Activated CD8-positive, alpha-beta T cell treated with anti-CD3 and anti-CD28 coated beads, Interleukin-2, amount 10 ng/mL, durations not matched to agents 7 days and 5 days (primary cell): ENCODE measurements at places on chromosomes 16 and 17. TPM values are rescaled to one million over a fixed set of nuclear protein-coding genes. Genes with fewer than 3 reads are reported as not detected.

DNA sequence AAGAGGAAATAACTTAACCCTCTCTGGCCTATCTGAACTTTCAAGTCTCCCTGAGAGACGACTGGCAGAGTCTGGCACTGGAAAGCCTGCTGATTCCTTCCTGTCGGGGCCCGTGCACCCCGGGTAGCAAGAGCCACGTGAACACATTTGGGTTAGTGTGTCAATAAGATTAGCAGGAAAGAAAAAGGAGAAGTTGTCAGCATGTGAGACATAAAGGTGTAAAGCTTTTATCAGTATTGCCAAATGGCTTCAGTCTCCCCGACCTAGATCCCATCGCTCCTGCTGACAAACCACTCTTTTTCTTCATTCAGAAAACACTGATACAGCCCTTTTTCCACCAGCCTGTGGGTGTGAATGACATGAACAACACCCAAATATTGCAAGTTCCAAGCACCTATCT is 74.4 kb downstream of the CCT6B start:
- H3K27me3 ChIP-seq: peaks cover 31% of the 10 kb centered on the region
- H3K27ac ChIP-seq: no peak overlapping the region
- DNase-seq: no peak
- no peaks in the 10 kb centered on the region for H3K4me1 ChIP-seq
- H3K4me3 ChIP-seq: no peak overlapping the region

The GALNS gene
- 33.3 TPM for total RNA-seq

- H3K4me1 ChIP-seq: no peaks in the 10 kb centered on the region
- peaks cover 4% of the 10 kb centered on the region for H3K27me3 ChIP-seq
- H3K4me3 ChIP-seq: no peak overlapping the region
- no peaks in the 10 kb centered on the region for H3K36me3 ChIP-seq
Measured at GRCh38 chr17:13635951-13636350, 34.2 kb upstream of the HS3ST3A1 start.

The TPSAB1 gene
- total RNA-seq: not detected

The VWA3A gene
- 0.18 TPM for total RNA-seq

- no peak for DNase-seq
- no peaks in the 10 kb centered on the region for H3K27me3 ChIP-seq
- no peak overlapping the region for H3K27ac ChIP-seq
- H3K4me3 ChIP-seq: no peak overlapping the region
Measured at GRCh38 chr17:2898255-2898926, 102.2 kb downstream of the RAP1GAP2 start.

GRCh38 chr17:53629188-53629587 is 193.5 kb upstream of the KIF2B start:
- H3K4me3 ChIP-seq: no peak overlapping the region
- H3K36me3 ChIP-seq: no peaks in the 10 kb centered on the region
- H3K4me1 ChIP-seq: no peaks in the 10 kb centered on the region
- no peaks in the 10 kb centered on the region for H3K27me3 ChIP-seq
- H3K27ac ChIP-seq: no peak overlapping the region
- no peak for DNase-seq

DNA sequence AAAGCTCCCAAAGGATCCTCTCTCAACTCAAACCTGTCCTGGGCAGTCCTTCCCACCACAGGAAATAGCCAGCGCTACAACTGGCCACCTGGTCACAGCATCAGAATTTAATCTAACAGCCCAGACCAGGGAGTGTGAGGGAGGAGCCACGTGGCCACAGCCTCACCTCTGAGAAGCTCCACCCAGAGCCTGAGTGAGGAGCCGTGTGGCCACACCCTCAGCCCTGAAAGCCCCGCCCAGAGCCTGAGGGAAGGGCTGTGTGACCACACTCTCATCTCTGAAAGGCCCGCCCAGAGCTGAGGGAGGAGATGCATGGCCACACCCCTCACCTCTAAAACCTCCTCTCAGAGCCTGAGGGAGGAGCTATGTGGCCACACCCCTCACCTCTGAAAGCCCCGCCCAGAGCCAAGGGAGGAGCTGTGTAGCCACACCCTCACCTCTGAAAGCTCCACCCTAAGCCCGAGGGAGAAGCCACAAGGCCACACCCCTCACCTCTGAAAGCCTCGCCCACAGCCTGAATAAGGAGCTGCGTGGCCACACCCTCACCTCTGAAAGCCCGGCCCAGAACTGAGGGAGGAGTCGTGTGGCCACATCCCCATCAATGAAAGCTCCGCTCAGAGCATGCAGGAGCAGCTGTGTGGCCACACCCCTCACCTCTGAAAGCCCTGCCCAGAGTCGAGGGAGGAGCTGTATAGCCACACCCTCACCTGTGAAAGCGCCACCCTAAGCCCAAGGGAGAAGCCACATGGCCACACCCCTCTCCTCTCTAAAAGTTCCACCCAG is 28.6 kb downstream of the SLC38A8 start:
- no peak overlapping the region for H3K27ac ChIP-seq
- no peaks in the 10 kb centered on the region for H3K27me3 ChIP-seq
- H3K4me3 ChIP-seq: no peak overlapping the region

GRCh38 chr17:7997186-7997585 is 5.2 kb upstream of the GUCY2D start:
- H3K27ac ChIP-seq: no peak overlapping the region
- H3K36me3 ChIP-seq: no peaks in the 10 kb centered on the region
- H3K4me1 ChIP-seq: peaks cover 12% of the 10 kb centered on the region
- H3K4me3 ChIP-seq: no peak overlapping the region
- peaks cover 40% of the 10 kb centered on the region for H3K27me3 ChIP-seq
- DNase-seq: peak; percentile 69

- peak; percentile 25 for DNase-seq
- H3K4me3 ChIP-seq: no peak overlapping the region
- peaks cover 2% of the 10 kb centered on the region for H3K36me3 ChIP-seq
- H3K27me3 ChIP-seq: peaks cover 22% of the 10 kb centered on the region
Measured at GRCh38 chr17:76872221-76872873, 4.1 kb downstream of the MGAT5B start.

GRCh38 chr16:11976850-11977375 is 379 bp downstream of the SNX29 start:
- no peaks in the 10 kb centered on the region for H3K36me3 ChIP-seq
- peak overlapping the region; percentile 85 for H3K27ac ChIP-seq
- DNase-seq: no peak

DNA sequence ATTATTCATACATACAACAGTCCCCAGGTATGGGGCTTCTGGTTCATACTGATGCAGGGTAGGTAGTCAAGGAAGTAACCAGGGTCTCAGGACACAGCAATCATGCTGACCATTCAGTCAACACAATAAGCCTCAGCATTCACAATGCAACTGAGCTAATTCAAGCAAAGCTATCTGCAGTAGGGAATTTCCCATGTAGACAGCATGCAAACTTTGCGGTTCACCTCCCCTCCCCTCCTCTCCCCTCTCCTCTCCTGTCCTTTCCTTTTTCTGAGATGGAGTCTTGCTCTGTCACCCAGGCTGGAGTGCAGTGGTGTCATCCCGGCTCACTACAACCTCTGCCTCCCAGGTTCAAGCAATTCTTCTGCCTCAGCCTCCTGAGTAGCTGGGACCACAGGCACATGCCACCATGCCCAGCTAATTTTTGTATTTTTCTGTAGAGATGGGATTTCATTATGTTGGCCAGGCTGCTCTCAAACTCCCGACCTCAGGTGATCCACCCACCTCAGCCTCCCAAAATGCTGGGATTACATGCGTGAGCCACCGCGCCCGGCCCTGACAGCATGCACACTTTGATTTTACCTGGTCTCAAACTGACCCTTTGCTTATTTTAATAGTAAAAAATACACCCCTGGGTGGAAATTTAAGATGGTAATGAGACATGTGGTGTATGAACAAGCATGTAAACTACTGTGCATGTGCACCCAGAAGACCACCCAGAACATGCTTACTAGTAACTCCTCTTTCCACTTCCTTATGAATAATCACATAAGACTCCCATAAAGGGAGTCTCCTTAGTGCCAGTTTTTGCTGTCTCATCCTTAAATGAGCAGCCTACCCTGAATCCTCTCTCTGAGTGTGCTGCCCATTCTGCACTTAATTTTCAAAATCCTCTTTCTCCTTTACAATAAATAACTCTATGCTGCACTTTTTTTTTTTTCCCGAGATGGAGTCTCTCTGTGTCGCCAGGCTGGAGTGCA is 9.3 kb upstream of the RNF135 start:
- H3K4me1 ChIP-seq: peaks cover 1% of the 10 kb centered on the region
- H3K27me3 ChIP-seq: peaks cover 18% of the 10 kb centered on the region
- H3K36me3 ChIP-seq: no peaks in the 10 kb centered on the region
- no peak overlapping the region for H3K4me3 ChIP-seq
- no peak for DNase-seq

GRCh38 chr16:9054460-9054859 is 37.0 kb upstream of the HAPSTR1 start:
- no peaks in the 10 kb centered on the region for H3K27me3 ChIP-seq
- DNase-seq: no peak
- H3K27ac ChIP-seq: no peak overlapping the region
- H3K4me1 ChIP-seq: peaks cover 5% of the 10 kb centered on the region

GRCh38 chr17:80114758-80115157 is 13.4 kb downstream of the GAA start:
- H3K4me3 ChIP-seq: no peak overlapping the region
- H3K4me1 ChIP-seq: no peaks in the 10 kb centered on the region
- peaks cover 3% of the 10 kb centered on the region for H3K27me3 ChIP-seq
- no peaks in the 10 kb centered on the region for H3K36me3 ChIP-seq

- H3K27me3 ChIP-seq: no peaks in the 10 kb centered on the region
- H3K4me3 ChIP-seq: peak overlapping the region; percentile 88
- peaks cover 42% of the 10 kb centered on the region for H3K36me3 ChIP-seq
- H3K4me1 ChIP-seq: peaks cover 41% of the 10 kb centered on the region
Measured at GRCh38 chr17:44198721-44199552, 747 bp downstream of the ATXN7L3 start.

DNA sequence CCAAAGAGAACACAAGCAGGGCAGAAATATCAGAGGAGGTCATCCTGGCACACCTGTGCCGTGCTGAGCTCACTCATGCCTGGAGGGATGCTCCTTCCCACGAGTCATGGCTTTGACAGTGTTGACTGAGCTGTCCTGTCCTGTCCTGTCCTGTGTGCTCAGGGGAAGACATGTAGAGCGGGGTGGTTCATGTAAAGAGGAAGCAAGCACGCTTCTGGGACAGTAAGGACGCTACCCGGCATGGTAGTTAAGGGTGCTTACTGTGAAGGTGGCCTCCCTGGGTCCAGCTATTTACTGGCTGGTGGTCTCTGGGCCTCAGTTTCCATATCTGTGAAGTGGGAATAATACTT is 398 bp downstream of the LGALS9 start:
- H3K27ac ChIP-seq: peak overlapping the region; percentile 96
- peak overlapping the region; percentile 92 for H3K4me3 ChIP-seq
- peaks cover 52% of the 10 kb centered on the region for H3K36me3 ChIP-seq
- H3K27me3 ChIP-seq: no peaks in the 10 kb centered on the region
- peaks cover 74% of the 10 kb centered on the region for H3K4me1 ChIP-seq

DNA sequence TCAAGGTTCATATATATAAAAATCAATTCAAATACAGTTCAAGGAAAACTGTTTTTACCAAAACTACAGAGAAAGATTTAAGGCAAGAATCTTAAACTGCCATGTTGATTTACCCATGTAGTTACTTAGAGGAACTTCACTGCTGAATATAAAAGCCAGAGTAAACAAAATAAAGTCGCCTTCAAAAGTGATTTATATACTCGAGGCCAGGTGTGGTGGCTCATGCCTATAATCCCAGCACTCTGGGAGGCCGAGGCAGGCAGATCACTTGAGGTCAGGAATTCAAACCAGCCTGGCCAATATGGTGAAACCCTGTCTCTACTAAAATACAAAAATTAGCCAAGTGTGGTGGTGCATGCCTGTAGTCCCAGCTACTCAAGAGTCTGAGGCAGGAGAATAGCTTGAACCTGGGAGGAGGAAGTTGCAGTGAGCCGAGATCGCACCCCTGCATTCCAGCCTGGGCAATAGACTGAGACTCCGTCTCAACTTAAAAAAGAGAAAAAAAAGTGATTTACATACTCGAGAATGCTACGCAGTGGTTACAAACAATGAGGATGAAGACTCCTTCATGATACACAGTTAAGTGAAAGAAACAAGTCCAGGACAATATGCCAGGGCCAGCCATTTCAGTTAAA is 54.1 kb upstream of the CNEP1R1 start:
- H3K36me3 ChIP-seq: no peaks in the 10 kb centered on the region
- DNase-seq: no peak
- H3K4me3 ChIP-seq: no peak overlapping the region
- H3K27me3 ChIP-seq: peaks cover 21% of the 10 kb centered on the region
- no peak overlapping the region for H3K27ac ChIP-seq

DNA sequence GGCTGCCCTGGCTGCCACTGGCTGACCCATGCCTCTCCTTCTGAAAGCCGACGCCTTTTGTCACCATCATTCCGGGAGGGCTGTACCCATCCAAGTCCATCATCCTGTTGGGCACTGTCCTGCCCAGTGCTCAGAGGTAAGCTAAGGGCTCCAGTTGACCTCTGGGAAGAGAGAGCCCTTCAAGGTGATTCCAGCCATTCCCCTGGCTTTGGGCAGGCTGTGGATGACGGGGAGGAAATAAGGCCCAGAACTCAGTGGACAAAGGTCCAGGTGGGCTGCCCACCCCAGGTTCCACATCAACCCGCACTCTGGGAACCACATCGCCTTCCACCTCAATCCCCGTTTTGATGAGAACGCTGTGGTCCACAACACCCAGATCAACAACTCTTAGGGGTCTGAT is 45.8 kb downstream of the NOS2 start:
- no peak overlapping the region for H3K27ac ChIP-seq
- DNase-seq: no peak
- no peaks in the 10 kb centered on the region for H3K4me1 ChIP-seq
- H3K4me3 ChIP-seq: no peak overlapping the region

- H3K27ac ChIP-seq: peak overlapping the region; percentile 99
- peak overlapping the region; percentile 89 for H3K4me3 ChIP-seq
- H3K4me1 ChIP-seq: peaks cover 29% of the 10 kb centered on the region
- no peak for DNase-seq
Measured at GRCh38 chr16:28212532-28212873, 738 bp upstream of the XPO6 start.

DNA sequence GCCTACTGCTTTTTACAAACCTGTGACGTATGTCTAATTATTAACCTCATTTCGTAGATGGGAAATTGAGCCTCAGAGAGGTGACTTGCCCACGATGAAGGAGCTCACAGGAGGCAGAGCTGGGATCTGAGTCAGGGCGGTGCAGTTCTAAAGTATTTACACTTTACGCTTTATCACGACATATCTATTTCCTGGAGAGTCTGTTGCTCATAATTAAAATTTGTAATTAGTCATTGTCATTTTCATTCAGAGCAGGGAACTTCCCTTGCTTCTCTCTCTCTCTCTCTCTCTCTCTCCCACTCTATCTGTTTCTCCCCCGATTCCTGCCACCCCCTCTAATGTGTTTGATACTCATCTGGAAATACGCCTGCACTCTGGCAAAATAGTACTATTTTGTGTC is 5.9 kb downstream of the SLC5A11 start:
- H3K4me1 ChIP-seq: peaks cover 4% of the 10 kb centered on the region
- no peak overlapping the region for H3K27ac ChIP-seq
- no peaks in the 10 kb centered on the region for H3K27me3 ChIP-seq
- H3K36me3 ChIP-seq: no peaks in the 10 kb centered on the region

The TLK2 gene
- 38.3 TPM for total RNA-seq

The PPY gene
- total RNA-seq: not detected

The BIRC5 gene
- 108 TPM for total RNA-seq

The PIK3R5 gene
- total RNA-seq: 73.9 TPM
